ENCODE measurements at places on chromosomes 3 and 15. TPM values are rescaled to one million over a fixed set of nuclear protein-coding genes. Genes with fewer than 3 reads are reported as not detected.
A peak's percentile ranks its signal among the peaks of the same experiment; 100 is the strongest.

GRCh38 chr3:49747792-49748480, 24.2 kb upstream of the GMPPB start:
- peaks cover 31% of the 10 kb centered on the region for H3K36me3 ChIP-seq
- DNase-seq: no peak
- no peaks in the 10 kb centered on the region for H3K4me1 ChIP-seq
- H3K4me3 ChIP-seq: no peak overlapping the region

- no peaks in the 10 kb centered on the region for H3K4me1 ChIP-seq
- H3K27me3 ChIP-seq: peaks cover 2% of the 10 kb centered on the region
- DNase-seq: no peak
- H3K36me3 ChIP-seq: no peaks in the 10 kb centered on the region
- no peak overlapping the region for H3K27ac ChIP-seq
Observed at GRCh38 chr15:95850837-95851236, 479.7 kb upstream of the NR2F2 start.

- peaks cover 12% of the 10 kb centered on the region for H3K4me1 ChIP-seq
- no peak overlapping the region for H3K4me3 ChIP-seq
- H3K36me3 ChIP-seq: no peaks in the 10 kb centered on the region
- DNase-seq: no peak
Observed at GRCh38 chr15:65421360-65422215, 1.2 kb downstream of the IGDCC4 start.

MORC1 gene
- not detected for polyA plus RNA-seq

BCL2A1 gene
- 24.5 TPM for polyA plus RNA-seq

GRCh38 chr15:88334436-88334835, 77.9 kb upstream of the NTRK3 start:
- peaks cover 4% of the 10 kb centered on the region for H3K27me3 ChIP-seq
- H3K36me3 ChIP-seq: no peaks in the 10 kb centered on the region
- H3K4me1 ChIP-seq: no peaks in the 10 kb centered on the region
- no peak for DNase-seq

DNA sequence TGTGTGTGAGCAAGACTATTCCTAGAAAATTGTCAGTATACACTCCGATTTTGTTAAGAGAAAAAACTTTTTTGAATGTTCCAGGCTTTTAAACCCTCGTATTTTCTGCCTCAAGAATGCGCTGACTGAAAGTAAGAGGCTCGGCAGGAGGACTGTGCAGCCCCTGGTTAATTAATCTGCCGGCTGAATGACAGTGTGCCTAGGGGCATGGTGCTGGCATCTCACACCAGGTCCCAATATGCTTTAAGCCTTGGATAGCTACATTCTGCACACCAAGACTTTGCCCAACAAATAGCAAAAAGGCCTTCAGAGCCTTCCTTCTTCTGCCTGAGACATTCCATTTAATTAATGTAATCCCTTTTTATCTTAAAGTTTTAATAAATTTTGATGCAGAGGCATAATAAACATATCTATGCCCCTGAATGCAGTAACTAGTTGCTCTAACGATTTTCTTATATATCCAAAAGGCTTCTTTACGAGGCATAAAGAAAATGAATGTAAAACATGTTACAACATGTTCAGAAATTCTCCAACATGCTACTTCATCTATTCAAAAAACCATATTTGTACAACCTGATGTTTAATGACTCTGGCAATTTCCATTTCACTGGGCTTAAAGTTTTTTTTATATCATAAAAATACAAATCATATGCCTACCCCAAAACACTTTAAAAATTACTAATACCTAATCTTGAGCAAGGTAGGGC, 37.9 kb downstream of the DPH6 start:
- DNase-seq: no peak
- H3K4me1 ChIP-seq: no peaks in the 10 kb centered on the region
- no peak overlapping the region for H3K4me3 ChIP-seq

- no peaks in the 10 kb centered on the region for H3K36me3 ChIP-seq
- no peak overlapping the region for H3K4me3 ChIP-seq
- no peaks in the 10 kb centered on the region for H3K4me1 ChIP-seq
- no peaks in the 10 kb centered on the region for H3K27me3 ChIP-seq
- H3K27ac ChIP-seq: no peak overlapping the region
Observed at GRCh38 chr3:1079662-1080061, 13.2 kb upstream of the CNTN6 start.

KATNBL1 gene
- 36.3 TPM for polyA plus RNA-seq

OR5K2 gene
- not detected for polyA plus RNA-seq

TYRO3 gene
- polyA plus RNA-seq: 0.16 TPM

- no peaks in the 10 kb centered on the region for H3K27me3 ChIP-seq
- H3K4me1 ChIP-seq: peaks cover 6% of the 10 kb centered on the region
- H3K27ac ChIP-seq: no peak overlapping the region
- DNase-seq: peak; percentile 2
Observed at GRCh38 chr15:93987068-93987467, 244.3 kb upstream of the MCTP2 start.

GRCh38 chr3:4401441-4401840, 65.6 kb downstream of the SUMF1 start:
- no peak overlapping the region for H3K27ac ChIP-seq
- H3K4me1 ChIP-seq: peaks cover 3% of the 10 kb centered on the region
- H3K27me3 ChIP-seq: no peaks in the 10 kb centered on the region
- peaks cover 23% of the 10 kb centered on the region for H3K36me3 ChIP-seq

DNA sequence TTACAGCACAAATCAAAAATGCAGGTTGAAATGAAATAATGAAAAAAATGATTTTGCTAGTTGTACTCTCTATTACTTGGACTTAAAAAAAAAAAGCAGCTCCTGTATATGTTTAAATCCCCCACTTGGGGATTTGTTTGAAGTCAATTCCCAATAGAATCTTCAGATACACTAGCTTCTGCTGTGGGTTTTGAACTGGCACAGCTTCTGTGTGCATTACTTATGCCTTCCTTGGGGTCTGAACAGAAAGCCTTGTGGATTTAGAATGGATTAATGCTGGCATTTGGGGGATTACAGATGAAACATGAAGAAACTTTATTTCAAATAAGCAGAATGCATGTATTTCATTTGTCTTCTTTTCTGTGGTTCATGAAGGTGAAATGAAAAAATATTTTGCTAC, 513.2 kb upstream of the TBL1XR1 start:
- no peak overlapping the region for H3K4me3 ChIP-seq
- H3K36me3 ChIP-seq: no peaks in the 10 kb centered on the region
- no peaks in the 10 kb centered on the region for H3K4me1 ChIP-seq

DNA sequence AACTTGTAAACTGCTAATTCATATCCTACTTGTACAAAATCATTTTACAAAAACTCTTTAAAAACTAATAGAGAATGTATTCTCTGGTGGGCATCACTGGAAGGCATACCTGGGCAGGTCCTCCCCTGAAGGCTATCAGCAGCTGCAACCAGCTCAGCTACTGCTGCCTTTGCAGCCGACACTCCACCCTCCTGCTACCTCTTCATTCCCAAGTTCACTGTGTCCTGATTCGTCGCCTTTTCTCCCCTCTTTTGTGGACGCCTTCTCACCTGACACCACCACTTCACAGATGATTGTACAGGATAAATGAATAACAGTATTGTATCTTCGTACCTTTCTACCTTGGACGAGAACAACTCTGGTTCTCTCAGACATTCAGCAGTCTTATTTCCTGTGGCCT, 28.9 kb downstream of the B4GALT4 start:
- H3K4me3 ChIP-seq: no peak overlapping the region
- no peaks in the 10 kb centered on the region for H3K27me3 ChIP-seq
- no peaks in the 10 kb centered on the region for H3K4me1 ChIP-seq
- DNase-seq: no peak

DNA sequence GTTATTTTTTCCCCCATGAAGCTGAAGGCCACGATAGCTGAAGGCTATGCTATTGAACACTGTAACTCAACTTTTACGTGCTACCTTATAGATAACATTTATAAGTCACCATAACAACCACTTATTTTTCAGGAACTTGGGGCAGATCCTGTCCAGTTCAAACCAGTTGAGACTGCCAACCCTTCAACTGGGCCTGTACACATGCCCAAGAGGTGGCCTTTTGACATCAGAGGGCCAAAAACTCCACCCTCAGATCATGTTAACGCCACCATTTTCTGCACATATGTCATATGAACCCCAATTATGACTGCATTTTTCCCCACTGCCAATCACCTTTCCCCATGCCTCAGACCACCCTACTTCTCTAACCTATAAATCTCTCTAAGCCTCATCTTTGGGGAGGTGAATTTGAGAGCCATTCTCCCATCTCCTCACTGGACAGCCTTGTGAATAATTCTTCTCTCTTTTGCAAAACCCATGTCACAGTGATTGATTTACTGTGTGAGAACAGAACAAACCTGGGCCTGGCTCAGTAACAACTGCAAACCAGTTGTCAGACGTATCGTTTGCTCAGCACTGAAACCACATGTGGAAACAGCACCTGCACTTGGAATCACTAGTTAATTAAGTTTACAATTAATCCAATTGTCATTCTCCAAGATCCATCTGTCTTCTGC, 42.5 kb downstream of the ZNF445 start:
- H3K4me1 ChIP-seq: peaks cover 9% of the 10 kb centered on the region
- H3K27me3 ChIP-seq: no peaks in the 10 kb centered on the region
- no peak overlapping the region for H3K4me3 ChIP-seq
- no peak overlapping the region for H3K27ac ChIP-seq
- no peak for DNase-seq

DNA sequence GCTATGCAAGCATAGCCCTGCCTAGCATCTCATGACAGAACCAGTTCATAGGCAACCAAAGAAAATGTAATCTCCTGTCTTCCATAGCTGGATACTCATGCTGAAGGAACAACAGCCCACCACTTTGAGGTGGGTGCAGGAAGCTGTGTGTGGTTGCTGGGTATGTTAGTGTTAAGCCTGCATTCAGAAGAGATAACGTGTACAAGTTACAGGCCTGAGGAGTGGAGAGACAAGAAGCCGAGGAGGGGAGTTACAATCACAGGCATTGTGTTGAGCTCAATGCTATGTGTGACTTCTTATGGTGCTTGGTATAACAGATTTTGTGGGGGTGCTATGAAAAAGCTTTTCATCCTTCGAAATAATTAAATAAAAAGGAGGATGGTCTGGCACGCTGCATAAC, 42.8 kb upstream of the SECISBP2L start:
- no peaks in the 10 kb centered on the region for H3K4me1 ChIP-seq
- H3K4me3 ChIP-seq: no peak overlapping the region
- no peak for DNase-seq
- H3K36me3 ChIP-seq: no peaks in the 10 kb centered on the region
- H3K27me3 ChIP-seq: no peaks in the 10 kb centered on the region

- H3K4me1 ChIP-seq: no peaks in the 10 kb centered on the region
- H3K4me3 ChIP-seq: no peak overlapping the region
- H3K27ac ChIP-seq: no peak overlapping the region
- no peaks in the 10 kb centered on the region for H3K27me3 ChIP-seq
- H3K36me3 ChIP-seq: peaks cover 25% of the 10 kb centered on the region
Observed at GRCh38 chr3:68973639-68974038, 39.8 kb downstream of the EOGT start.

RAB8B gene
- 82.4 TPM for polyA plus RNA-seq

GOLGA6L26 gene
- not detected for polyA plus RNA-seq

KBTBD8 gene
- 3.1 TPM for polyA plus RNA-seq

GRCh38 chr3:53040351-53040820, 5.5 kb downstream of the SFMBT1 start:
- DNase-seq: no peak
- no peaks in the 10 kb centered on the region for H3K36me3 ChIP-seq
- H3K4me3 ChIP-seq: peak overlapping the region; percentile 30
- peaks cover 34% of the 10 kb centered on the region for H3K4me1 ChIP-seq

MAP1A gene
- 0.03 TPM for polyA plus RNA-seq

DNA sequence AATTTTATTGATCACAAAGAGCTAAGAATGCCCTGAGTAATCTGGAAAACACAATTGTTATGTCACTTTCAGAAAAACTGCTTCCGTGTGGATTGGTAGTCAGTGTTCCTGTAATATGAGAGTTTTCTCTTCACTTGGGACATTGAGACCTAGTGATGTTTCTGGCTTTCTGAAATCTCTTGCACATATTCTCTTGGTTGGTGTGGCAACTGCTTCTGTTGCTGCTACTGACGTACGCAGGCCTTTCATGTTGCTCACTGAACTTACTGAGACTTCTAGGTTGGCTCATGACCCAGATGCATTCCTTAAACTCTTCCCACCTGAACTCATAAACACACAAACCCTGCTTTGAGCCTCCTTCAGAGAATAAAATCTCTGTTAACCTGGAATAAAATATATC, 175.0 kb upstream of the PFN2 start:
- H3K4me3 ChIP-seq: no peak overlapping the region
- no peaks in the 10 kb centered on the region for H3K4me1 ChIP-seq
- DNase-seq: no peak
- H3K27me3 ChIP-seq: peaks cover 3% of the 10 kb centered on the region

- H3K4me1 ChIP-seq: peaks cover 38% of the 10 kb centered on the region
- DNase-seq: no peak
- H3K27ac ChIP-seq: peak overlapping the region; percentile 5
- H3K27me3 ChIP-seq: no peaks in the 10 kb centered on the region
- no peaks in the 10 kb centered on the region for H3K36me3 ChIP-seq
Observed at GRCh38 chr3:129577925-129578786, 28.3 kb downstream of the PLXND1 start.

IGSF10 gene
- not detected for polyA plus RNA-seq

DNAH12 gene
- not detected for polyA plus RNA-seq

DNA sequence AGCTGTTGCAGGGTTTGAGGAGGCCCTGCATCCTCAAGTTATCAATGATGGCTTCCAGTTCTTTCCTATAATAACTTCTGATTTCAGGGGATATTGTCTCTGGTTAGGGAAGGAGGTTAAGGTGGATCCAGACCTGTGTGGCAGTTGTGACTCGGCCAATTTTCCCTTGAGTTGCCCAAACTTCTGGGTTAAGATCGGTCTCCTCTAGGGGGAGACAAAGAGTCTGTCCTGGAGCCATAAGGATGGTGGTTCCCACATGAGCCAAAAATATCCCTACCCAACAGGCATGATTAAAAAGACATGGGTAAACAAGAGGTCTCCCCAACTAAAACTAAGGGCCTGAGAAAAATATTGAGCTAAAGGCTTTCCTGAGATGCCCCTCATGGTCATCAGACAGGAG, 227.5 kb upstream of the MDFIC2 start:
- peaks cover 3% of the 10 kb centered on the region for H3K27me3 ChIP-seq
- H3K4me1 ChIP-seq: no peaks in the 10 kb centered on the region
- no peak for DNase-seq
- no peak overlapping the region for H3K27ac ChIP-seq

GRCh38 chr3:110293660-110294059, 778.0 kb upstream of the NECTIN3 start:
- H3K4me3 ChIP-seq: no peak overlapping the region
- no peaks in the 10 kb centered on the region for H3K27me3 ChIP-seq
- no peaks in the 10 kb centered on the region for H3K4me1 ChIP-seq
- no peak overlapping the region for H3K27ac ChIP-seq
- no peak for DNase-seq
- H3K36me3 ChIP-seq: no peaks in the 10 kb centered on the region

MUC4 gene
- not detected for polyA plus RNA-seq

PRKAR2A gene
- polyA plus RNA-seq: 13.4 TPM

GOLGA6L7 gene
- polyA plus RNA-seq: not detected

EXOSC7 gene
- polyA plus RNA-seq: 42.5 TPM

GRCh38 chr3:147507638-147508286, 98.6 kb downstream of the ZIC1 start:
- H3K27me3 ChIP-seq: no peaks in the 10 kb centered on the region
- DNase-seq: no peak
- no peaks in the 10 kb centered on the region for H3K4me1 ChIP-seq
- H3K36me3 ChIP-seq: no peaks in the 10 kb centered on the region
- no peak overlapping the region for H3K27ac ChIP-seq

- peaks cover 44% of the 10 kb centered on the region for H3K4me1 ChIP-seq
- H3K27ac ChIP-seq: peak overlapping the region; percentile 90
- no peak for DNase-seq
- peak overlapping the region; percentile 85 for H3K4me3 ChIP-seq
- H3K36me3 ChIP-seq: peaks cover 29% of the 10 kb centered on the region
- H3K27me3 ChIP-seq: no peaks in the 10 kb centered on the region
Observed at GRCh38 chr3:101779822-101780381, 891 bp downstream of the NXPE3 start.

Data from CD4-positive, CD25-positive, alpha-beta regulatory T cell (primary cell).